ENCODE measurements at places on chromosomes 4 and X.

DNA sequence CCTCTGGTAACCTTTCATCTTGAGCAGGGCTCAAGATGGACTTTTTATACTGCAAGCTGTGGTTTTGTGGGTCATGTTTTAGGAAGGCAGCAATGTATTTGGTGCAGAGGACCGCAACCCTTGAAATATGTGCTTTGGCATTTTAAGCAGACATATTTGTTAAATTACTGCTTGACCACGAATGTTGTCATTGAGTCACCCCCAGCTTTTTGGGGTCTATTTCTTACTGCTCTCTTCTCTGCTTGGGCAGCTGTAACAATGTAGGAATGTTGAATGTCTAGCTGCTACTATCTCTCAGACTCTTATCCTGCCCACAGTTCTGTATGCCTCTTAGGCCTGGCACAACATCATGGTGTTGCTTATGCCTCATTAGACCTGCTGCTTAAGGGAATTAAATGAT is 6.0 kb downstream of the RBPJ start:
- DNase-seq: no peak

DNA sequence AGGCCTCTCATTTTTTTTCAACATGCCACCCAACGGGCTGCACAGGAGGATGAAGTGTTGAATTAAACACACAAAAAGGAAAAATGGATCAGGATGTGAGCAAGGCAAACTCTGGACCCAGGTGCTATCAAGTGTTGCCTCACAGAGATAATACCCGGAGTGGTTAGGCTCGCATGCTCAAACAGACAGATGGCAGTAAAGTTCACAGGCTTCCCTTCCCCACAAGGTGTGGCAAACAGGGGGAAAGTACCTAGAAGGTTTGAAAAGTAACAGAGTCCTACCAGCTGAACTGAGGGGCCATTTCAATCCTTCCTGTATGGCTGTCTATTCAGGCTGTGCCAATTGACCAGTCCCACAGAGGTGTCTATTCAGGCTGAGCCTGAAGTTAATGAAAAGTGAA is 123.9 kb upstream of the GC start:
- no peak for DNase-seq

GRCh38 chrX:155745792-155746191 is 133.0 kb upstream of the TMLHE start:
- no peak for DNase-seq

GRCh38 chr4:76498550-76498949 is 63.5 kb downstream of the SHROOM3 start:
- no peak for DNase-seq

GRCh38 chr4:101262683-101263082 is 84.6 kb downstream of the PPP3CA start:
- no peak for DNase-seq

DNA sequence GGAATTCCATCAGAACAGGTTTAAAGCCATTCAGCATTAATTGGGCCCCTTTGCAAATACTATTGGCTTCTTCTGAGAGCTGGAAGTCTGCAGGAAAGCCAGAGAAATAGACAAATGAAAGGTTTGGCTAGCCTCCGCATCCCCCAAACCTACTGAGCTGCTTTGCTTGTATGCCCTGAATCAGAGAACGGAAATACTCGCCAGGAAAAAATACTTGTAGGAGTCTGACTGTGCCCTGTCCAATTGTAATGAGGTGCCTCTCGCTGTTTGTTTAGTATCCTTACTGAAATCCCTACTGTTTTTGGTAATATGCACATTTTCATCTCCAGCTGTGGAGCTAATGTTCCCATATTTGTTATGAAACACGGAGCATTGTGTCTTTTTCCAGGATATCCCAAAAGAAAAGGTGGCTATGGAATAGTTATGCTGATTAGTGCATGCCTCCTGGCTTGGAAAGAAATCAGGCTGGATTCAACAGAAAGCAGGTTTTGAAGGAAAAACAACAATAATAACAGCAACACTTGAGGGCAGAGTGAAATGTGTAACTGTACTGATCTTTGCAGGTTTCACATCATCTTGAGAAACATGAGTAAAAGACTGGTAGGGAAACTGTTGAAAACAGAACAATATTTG is 50.7 kb upstream of the NLGN4X start:
- no peak for DNase-seq

DNA sequence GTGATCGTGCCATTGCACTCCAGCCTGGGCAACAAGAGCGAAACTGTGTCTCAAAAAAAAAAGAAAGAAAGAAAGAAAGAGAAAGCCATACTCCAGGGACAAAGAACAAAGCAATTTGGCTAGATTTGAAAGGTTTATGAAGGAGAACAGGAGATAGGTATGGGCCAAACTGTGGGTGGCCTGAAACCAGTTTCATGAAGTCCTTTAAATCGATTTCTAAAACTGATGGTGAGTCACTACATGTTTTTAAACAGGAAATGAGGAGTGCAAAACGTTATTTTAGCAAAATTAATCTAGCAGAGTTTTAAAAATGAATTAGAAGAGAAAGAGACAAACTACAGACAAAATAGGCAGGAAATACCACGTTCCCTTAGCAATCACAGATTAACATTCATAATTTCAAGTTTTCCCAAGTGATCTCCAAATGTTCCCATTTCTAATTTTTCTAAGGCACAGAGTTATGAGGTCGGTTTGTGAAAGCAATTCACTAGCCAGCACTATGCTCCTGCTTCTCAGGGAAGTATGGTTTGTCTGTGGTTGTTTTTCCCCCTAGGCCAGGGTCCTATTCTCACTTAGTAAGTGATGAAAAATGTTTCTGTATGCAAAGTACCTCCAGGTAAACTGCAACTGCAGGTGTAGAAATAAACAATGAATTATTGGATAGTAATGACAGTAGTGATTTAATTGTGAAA is 190.6 kb downstream of the PPP3CA start:
- DNase-seq: no peak

DNA sequence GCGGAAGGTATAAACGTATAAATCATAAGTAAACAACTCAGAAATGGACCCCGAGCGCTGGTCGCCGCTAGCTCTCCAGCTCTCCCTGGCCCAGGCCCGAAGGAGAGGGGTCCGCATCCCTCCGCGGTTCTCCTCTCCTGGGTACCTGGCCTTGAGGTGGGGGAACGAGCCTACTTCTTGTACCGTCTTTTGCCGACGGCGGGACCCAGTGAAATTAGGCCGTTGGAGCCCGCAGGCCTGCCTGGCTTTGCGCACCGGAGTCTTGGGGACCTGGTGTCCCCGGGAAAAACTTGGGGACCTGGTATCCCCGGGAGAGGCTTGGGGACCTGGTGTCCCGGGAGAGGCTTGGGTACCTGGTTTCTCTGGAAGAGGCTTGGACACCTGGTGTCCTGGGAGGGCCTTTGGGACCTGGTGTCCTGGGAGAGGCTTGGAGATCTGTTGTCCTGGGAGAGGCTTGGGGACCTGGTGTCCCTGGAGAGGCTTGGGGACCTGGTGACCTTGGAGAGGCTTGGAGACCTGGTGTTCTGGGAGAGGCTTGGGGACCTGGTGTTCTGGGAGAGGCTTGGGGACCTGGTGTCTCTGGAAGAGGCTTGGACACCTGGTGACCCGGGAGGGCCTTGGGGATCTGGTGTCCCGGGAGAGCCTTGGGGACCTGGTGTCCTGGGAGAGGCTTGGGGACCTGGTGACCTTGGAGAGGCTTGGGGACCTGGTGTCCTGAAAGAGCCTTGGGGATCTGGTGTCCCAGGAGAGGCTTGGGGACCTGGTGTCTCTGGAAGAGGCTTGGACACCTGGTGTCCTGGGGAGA is 12.0 kb downstream of the SHOX start:
- no peak for DNase-seq

- DNase-seq: no peak
These were observed 115.8 kb upstream of the ANKRD50 start for GRCh38 chr4:124828382-124828781.

- DNase-seq: no peak
These were observed 34.6 kb upstream of the SLC9A7 start for GRCh38 chrX:46793386-46794143.

- no peak for DNase-seq
These were observed 23.6 kb upstream of the SCOC start for GRCh38 chr4:140349816-140350215.

DNA sequence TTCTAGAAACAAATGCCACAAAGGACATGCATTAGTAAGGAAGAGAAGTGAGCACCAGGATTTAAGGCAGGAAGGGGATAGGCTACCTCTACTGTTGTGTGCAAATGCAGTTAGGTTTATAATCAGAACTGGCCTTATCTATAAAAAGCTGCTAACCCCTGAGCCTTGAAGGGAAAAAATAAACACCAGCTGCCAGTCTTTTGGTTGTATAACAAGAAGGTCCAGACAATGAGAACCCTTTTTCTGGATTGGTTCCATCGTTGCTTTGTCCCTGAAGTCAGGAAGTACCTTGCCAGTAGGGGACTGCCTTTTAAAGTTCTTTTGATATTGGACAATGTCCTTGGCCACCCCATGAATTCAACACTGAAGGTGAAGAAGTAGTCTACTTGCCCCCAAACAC is 126.7 kb upstream of the OTUD4 start:
- no peak for DNase-seq

DNA sequence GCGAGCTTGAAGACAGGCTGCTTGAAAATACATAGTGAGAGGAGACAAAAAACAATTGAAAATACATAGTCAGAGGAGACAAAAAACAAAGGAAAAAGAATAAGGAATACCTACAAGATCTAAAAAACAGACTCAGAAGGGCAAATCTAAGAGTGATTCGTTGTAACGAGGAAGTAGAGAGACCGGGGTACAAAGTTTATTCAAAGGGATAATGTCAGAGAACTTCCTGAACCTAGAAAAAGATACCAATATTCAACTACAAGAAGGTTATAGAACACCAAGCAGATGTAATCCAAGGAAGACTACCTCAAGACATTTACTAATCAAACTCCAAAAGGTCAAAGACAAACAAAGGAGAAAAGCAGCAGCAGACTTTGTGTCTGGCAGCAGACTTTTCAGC is 165.6 kb downstream of the NEK1 start:
- no peak for DNase-seq

- DNase-seq: no peak
These were observed 33.1 kb downstream of the SYNPO2 start for GRCh38 chr4:118921786-118922185.

- peak; percentile 41 for DNase-seq
These were observed 11.7 kb upstream of the GAGE10 start for GRCh38 chrX:49291615-49292337.

DNA sequence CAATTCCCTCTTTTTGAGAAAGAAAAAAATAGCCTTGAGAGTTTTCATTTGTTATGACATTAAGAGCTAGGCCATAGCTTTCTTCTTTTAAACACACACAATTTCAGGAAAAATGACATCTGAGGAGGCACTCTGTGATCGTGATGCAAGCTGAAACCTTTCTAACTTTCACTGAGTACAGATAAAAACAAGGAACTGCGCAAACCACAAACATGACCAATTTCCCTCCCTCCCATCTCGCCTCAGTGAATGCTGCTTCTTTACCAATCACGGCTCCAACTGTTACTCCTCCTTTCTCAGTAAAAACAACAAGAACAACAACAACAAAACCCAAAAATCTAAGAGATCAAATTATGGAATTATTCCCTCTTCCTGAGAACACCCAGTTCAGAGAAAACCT is 626.8 kb downstream of the TLL1 start:
- no peak for DNase-seq

- DNase-seq: no peak
These were observed 3.1 kb downstream of the DOCK11 start for GRCh38 chrX:118498755-118499154.

- no peak for DNase-seq
These were observed 180.4 kb downstream of the CPEB2 start for GRCh38 chr4:15182600-15183220.

DNA sequence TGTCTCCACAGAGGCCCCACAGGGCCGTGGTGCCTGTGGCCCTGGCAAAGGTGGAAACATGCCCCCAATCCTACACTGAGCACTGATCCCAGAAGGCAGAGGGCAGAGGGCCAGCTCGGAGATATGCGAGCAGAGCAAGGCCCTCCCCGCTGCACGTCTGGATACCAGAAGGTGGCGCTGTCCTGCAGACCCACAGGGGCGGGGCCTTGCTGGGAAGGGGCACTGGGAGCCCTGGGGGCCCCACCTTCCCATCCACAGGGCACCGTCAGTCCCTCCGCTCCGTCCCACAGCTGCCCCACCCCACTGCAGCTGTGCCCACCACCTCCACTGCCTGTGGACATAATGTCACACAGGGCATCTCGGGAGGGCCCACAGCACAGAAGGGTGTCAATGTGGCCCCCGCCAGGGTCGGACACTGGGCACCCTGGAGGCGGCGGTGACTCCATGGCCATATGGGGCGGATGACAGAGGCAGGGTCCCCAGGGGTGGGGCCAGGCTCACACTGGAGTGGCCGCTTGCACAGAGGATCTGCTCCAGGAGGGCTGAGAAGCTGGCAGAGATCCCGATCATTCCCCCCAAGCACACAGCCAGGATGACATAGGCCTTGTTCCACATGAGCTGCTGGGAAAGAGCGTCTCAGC is 4.8 kb downstream of the SLC49A3 start:
- no peak for DNase-seq

DNA sequence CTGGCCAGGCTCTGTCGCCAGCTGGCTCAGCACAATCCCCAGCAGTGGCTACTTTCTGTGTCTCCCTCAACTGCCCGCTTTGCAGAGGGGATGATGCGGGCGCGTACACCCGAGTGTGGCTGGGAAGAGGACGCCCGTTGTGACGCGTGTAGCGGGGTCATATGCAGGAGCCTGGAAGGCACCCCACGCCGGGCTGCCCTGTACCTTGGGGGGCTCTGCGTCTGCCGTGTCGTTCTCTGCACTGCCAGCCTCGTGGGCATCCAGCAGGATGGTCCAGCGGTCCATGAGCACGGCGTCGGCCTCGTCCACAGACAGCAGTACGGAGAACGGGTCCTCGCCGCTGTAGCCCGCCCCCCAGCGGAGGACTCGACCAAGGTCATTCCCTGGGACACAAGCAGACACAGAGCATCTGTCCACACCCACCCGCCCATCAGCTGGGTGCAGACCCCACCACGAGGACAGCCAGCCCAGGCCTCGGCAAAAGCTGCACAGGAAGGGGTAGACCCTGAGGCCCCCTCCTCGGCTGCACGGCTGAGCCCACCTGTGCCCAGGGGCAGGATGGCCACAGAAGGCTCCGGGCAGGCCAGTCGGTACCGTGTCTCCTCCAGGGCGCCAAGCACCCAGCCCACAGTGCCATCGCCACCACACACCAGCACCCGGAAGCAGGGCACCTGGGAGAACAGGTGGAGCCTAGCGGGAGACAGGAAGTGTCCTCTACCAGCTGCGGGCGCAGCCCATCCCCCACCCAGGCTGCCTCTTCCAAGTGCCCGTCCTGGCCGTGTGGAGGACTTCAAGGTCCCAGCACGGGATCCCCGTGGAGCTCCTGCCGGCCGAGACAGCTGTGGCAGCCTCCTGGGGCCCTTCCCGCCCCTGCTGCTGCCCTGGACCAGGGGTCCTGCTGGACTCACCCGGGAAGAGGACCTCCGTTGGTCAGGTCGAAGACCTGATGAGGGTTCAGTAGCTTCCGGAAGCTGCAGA is 10.8 kb downstream of the DGKQ start:
- DNase-seq: no peak

- DNase-seq: no peak
These were observed 2.9 kb upstream of the CCNG2 start for GRCh38 chr4:77154065-77154464.

- no peak for DNase-seq
These were observed 191.4 kb downstream of the PPP3CA start for GRCh38 chr4:101155945-101156344.
